T-helper 2 cell (primary cell): ENCODE measurements at places on chromosomes 2 and 18.
A peak's percentile ranks its signal among the peaks of the same experiment; 100 is the strongest.

- DNase-seq, result no peak
Measured at GRCh38 chr2:46202453-46202852, 94.8 kb upstream of the EPAS1 start.

DNA sequence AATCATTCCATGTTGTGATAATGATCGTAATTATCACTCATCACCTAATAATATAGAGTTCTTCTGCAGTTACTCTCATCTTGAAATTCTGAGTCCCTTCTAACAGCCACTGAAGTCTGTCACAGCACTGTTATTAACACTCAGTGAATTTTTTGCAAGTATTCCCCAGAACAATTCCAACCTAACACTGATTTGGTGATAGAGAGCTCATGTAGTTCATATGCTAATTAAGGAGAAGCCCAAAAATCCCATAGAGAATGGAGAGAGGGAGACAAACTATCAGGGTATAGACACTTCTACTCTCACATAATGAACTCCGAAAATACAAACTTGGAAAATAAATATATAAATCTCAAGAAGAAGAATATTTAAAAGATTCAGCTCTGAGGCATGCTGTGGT lies 1253.4 kb upstream of the NXPH2 start:
- no peak for DNase-seq

GRCh38 chr18:63302220-63302619 lies 17.3 kb downstream of the BCL2 start:
- DNase-seq, result no peak

DNA sequence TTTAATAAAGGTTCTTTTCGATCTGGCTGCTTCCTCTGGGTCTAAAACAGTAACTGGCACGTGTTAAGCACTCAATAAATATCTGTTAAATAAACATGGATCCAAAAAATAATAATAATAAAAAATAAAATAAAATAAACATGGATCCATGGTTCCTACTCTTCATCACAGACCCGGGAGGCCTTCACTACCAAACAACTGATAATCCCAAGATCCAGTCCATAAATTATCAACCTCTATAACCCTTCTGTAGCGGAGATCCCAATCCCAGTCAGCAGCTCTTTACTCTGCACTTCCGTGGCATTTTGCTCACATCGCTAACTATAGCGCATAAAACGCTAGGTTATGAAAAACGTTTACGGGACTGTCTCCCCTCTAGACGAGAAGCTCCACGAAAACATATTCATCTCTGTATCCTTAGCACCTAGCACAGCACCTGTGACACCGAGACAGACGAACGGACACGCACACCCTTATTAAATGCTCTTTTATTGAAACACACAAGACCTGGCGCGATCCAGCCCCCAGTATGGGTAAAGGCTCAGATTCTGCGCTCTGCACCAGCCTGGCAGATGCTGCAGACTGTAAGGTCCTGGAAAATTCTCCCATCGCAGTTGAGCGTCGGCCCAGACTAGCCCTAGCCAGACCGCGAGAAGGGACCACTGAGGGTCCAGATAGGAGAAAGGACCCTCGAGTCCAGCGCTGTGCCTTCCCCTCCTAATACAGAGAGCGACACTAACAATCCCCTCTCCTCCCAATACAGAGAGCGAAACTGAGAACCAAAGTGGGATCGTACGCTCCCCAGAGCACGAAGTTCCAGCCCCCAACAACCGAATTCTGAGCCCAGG lies 770 bp downstream of the NBAS start:
- peak; percentile 50 for DNase-seq

GRCh38 chr2:124797049-124797448 lies 772.0 kb downstream of the CNTNAP5 start:
- no peak for DNase-seq

DNA sequence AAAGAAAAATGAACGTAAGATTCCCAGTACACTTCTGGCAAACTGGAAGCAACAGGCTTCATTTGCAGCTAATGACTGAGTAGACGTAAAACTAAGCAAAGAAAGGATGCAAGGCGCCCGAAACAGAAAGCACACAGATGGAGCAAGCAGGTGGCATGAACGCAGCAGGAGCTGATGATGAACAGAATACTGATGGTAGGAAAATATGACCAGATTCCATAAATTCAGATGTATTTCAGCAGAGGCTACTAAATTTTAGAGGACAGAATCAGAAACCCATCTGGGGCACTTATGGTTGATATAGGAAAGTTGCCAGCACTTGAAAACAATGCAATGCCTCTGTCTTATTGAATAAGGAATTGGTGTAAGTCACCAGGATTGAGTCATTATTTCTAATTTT lies 658.7 kb upstream of the LINC00305 start:
- no peak for DNase-seq

- no peak for DNase-seq
Measured at GRCh38 chr2:136016836-136017235, 31.4 kb upstream of the DARS1 start.

DNA sequence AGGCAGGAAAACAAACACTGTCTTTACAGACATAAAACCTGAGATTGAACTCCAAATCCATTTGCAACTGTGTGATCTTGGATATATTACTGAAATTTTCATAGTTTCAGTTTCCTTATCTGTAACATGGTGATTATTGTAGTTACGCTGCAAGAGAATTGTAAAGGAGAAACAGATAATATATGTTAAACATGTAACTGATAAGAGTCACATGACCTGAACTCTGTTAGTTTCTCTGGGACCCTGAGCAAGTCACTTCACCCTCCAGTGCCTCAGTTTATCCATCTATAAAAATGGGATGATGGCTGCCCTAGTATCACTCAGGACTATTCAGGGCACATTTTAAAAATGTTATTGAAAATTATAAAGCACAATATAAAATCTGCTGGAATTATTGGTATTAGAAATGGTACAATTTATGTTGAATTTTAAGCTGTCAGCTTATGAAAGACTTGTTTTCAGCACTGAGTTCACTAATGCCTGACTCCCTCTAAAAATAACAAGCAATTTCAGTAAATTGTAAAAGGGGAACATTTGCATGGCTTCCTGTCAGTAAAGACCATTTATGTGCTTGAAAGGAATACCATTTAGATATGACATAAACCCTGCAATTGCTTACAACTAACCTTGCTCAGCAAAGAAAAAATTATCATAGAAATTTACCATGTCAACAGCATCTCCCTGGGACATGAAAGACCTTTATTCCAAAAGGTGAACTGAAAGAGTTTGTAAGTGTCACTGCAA lies 393.5 kb downstream of the RAD51AP2 start:
- no peak for DNase-seq

DNA sequence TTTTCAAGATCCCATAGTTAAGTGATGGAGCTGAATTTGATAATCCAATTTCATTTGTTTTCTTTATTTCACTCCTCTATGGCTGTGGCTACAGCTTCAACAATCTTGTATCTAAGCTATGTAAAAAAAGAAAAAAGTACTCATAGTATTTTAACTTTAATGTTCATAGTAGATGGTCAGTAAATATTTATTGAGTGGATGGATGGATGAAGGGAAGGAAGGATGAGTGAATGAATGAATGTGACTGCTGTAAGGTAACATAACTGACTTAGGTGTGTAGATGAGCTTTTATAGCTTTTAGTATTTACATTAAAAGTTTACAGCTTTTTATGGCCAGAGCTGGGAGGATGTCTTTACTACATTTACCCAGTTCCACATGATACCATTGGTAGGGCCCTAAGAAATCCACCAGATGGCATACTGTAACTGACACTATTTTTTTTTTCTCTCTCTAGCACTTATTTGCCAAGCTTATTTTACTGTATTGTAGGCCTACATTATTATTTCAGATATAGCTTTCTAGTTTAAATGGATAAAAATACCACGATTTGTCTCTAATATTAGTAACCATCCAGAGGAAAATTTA lies 13.4 kb upstream of the HRH4 start:
- DNase-seq, result peak; percentile 64

- DNase-seq, result no peak
Measured at GRCh38 chr2:196718419-196719109, 79.0 kb downstream of the CCDC150 start.

GRCh38 chr18:24992491-24992890 lies 359.5 kb downstream of the ZNF521 start:
- no peak for DNase-seq

DNA sequence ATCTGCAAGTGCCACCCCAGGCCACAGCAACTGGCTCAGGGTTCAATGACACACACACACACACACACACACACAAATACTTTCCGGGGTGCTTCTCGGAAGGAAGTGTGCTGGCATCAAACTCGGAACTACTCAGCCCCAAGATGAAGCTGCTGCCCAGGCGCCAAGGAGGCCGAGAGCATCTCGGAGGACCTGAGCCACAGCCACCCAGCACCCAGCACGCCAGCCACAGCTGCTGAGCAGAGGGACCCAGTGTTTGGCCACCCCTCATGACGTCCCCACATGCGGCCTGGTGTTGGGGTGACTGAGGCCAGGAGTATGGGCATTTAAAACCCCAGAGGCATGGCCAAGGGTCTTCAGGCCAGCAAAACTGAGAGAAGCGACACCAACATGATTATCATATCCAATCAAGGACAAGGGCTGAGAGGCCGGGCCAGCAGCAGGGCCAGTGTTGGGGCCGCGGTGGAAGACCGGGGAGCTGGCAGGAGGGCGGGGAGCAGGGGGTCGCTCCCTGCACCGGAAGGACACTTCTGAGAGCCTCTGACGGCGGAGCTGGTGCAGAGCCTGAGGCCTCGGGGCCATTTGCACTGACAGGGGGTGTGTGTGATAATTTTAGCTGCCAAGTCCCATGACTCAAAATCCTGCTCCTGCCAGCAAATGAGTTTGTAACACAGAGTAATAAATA lies 61.8 kb downstream of the BIN1 start:
- no peak for DNase-seq

- DNase-seq, result no peak
Measured at GRCh38 chr18:12328179-12328823, 20.3 kb downstream of the TUBB6 start.

GRCh38 chr2:147989809-147990403 lies 30.6 kb downstream of the ORC4 start:
- DNase-seq, result no peak

- no peak for DNase-seq
Measured at GRCh38 chr2:85704038-85704437, 9.9 kb downstream of the GNLY start.

DNA sequence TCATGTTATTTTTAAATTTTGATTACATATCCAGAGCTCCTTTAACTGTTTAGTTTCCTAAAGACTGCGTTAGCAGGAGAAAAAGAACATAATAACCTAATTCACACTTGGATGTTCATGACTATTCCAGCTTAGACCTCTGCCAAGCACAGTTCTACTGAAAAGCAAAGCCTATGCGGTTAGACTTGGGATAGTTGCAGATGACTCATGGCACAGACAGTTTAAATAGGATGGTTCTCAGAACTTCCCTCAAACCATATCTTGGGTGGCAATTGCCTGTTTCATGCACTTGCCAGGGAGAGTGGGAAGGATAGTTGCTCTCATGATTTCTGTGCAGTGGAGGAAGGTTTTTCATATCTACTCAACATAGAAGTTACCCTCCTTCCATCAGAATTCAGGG lies 149.7 kb upstream of the KLHL29 start:
- DNase-seq, result no peak

GRCh38 chr18:3447068-3447894 lies 2.7 kb upstream of the TGIF1 start:
- DNase-seq, result peak; percentile 55

DNA sequence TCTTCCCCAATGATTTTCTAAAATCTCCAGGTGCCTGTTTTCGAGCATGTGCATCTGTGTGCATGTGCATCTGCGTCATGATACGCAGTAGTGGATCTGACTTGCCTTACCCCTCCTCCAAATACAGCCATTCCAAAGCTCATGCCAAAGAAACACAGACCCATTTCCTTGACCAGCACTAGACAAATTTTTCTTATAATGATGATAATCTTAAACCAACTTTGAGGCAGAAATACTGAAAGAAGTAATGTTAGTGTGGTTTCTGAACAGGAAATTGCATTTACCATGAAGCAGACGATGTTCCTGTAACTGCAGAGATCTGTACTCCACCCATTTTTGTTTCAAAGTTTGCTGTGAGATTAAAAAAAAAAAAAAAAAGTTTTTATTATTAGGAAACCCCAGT lies 25.6 kb downstream of the CYTIP start:
- no peak for DNase-seq

GRCh38 chr18:77119101-77119850 lies 13.3 kb downstream of the MBP start:
- DNase-seq, result no peak

DNA sequence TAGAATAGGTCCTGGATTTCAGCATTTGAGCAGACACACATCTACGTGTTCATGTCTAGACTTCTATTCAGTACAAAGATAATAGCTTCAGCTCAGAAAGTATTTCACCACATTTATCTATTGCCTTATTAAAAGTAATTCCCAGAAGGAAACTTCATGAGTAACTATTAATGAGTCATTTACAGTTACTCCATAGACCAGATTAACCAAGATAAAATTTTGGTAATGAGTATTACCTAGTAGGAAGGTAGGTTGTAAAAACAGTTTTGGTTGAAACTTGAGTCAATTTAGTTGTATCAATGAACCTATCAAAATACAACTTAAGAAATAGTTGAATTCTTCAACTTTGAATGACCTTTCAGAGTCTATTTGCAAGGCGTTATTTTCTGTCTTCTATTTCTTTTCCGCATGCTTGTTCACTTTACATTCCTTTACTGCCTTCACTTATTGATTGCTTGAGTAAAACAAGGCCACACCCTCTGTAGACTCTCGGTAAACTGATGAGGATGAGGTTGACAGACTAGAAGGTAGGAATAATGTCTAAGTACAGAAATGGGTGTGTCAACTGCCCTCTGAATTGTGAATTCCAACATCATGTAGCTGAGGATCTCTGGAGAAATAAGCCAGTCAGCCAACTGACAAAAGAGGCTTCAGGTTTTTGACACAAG lies 1165.6 kb upstream of the ZEB2 start:
- DNase-seq, result no peak

GRCh38 chr2:234025466-234025865 lies 25.0 kb upstream of the SPP2 start:
- DNase-seq, result peak; percentile 65

GRCh38 chr2:229118927-229119326 lies 152.2 kb downstream of the PID1 start:
- no peak for DNase-seq

DNA sequence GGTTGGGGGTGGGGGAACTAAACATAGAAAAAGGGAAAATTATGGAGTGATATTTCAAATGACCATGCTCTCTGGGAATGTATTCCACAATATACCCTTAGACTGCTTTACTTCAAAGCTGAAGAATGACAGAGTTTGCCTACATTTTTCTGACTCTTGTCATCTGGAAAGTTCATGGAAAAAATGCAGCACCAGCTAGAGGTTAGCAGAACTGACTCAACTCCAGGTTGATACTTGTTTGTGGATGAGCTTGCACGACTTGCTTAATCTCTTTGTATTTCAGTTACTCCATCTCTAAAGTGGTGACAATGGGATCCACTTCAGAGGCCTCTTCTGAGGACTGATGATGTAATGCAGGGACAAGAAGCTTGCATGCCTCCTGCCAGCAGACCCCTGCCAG lies 824.0 kb upstream of the ID2 start:
- no peak for DNase-seq

DNA sequence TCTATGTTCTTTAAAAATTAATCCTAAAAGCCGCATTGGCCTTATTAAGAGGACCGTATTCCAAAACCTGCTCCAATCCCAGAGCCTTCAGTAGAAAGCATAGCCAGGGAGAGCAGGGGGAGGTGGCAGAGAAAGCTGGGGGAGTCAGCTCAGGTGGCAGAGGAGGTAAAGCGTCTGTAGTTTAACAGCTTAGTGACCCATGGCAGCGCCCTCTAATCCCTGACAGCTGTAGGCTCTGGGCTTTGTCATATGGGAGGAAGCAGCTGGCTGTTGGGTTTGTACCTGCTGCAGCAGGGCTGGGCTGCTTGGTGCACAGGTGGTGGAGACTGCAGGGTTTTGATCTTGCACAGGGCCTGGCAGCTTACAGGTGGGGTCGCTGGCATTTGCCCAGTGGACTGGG lies 50.6 kb downstream of the THNSL2 start:
- DNase-seq, result no peak
